Cortex of kidney (tissue), 1 donor: ENCODE measurements at places on chromosomes 12 and 14.

- DNase-seq: no peak
These were observed 28.2 kb downstream of the GALNT16 start for GRCh38 chr14:69288011-69288771.

- no peak for DNase-seq
These were observed 49.9 kb downstream of the PPP2R5E start for GRCh38 chr14:63493246-63493645.

GRCh38 chr12:111121840-111122239 lies 201.5 kb upstream of the MYL2 start:
- DNase-seq: no peak

DNA sequence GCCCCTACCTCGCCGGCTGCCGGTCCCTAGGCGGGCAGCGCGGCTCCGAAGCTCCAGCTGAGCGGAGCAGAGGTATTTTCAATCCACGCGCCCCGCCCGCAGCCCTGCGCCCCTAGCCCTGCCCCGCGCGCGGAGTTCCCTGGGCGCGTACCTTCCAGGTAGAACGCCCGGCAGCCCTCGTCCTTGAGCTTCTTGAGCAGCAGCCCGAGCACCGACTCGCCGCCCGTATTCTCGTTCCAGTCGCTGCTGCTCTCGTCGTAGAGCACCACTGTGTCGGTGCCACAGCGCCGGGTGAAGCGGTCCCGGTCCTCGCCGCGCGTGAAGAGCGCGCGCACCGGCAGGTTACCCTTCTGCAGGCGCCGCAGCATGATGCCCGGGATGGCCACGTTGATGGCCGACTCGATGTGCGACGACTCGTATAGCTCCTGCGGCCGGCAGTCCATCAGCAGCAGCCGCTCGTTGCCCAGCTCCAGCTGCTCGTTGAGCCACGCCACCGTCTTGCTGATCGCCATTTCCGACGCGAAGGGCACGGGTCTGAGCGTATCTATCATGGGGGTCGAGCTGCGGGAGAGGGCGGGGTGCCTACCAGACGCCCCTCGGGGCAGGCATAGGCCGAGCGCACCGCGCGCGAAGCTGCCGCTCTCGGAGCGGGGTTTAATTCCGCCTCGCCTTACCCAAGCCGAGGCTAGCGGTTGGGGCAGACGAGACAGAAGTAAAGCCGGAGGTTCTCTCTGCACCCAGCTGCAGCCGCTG lies 636 bp downstream of the DUSP6 start:
- DNase-seq: no peak

DNA sequence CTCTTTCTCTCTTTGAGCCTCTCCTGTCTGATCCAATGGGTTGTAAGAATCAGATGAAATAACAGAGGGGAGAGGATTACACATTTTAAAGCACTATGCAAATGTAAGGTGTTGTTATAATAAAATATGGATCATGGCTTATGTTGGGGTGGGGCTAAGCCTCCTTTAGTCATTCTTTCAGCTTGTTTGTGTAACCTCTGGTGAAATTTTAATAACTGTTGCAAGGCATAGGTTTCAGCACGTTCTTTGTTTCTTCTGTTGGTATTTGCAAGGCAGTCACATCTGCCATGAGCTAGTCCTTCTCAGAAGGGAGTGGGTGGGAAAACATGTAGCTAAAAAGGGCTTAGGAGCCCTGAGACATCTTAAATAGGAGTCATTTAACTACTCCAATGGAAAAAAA lies 74.8 kb upstream of the FRMD6 start:
- DNase-seq: no peak

GRCh38 chr14:97931273-97931672 lies 1134.1 kb downstream of the VRK1 start:
- DNase-seq: no peak

DNA sequence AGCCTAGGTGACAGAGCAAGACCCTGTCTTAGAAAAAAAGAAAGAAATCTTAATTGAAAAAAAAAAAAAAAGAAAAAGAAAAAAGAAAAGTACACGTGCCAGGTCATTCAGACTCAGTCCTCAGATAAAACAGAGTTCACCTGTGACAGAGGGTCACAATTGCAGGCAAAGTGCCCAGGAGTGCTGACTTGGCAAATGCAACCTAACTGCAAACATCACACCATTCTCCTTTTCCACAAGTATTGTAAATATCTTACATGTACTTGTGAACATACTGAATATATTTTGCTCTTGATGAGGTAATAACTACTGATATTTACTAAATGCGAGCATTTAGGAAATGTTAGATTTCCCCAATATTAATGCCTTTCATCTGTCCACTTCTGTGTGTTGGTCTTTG lies 9.0 kb upstream of the COL2A1 start:
- no peak for DNase-seq

GRCh38 chr12:115799610-115800009 lies 477.9 kb downstream of the MED13L start:
- DNase-seq: no peak

DNA sequence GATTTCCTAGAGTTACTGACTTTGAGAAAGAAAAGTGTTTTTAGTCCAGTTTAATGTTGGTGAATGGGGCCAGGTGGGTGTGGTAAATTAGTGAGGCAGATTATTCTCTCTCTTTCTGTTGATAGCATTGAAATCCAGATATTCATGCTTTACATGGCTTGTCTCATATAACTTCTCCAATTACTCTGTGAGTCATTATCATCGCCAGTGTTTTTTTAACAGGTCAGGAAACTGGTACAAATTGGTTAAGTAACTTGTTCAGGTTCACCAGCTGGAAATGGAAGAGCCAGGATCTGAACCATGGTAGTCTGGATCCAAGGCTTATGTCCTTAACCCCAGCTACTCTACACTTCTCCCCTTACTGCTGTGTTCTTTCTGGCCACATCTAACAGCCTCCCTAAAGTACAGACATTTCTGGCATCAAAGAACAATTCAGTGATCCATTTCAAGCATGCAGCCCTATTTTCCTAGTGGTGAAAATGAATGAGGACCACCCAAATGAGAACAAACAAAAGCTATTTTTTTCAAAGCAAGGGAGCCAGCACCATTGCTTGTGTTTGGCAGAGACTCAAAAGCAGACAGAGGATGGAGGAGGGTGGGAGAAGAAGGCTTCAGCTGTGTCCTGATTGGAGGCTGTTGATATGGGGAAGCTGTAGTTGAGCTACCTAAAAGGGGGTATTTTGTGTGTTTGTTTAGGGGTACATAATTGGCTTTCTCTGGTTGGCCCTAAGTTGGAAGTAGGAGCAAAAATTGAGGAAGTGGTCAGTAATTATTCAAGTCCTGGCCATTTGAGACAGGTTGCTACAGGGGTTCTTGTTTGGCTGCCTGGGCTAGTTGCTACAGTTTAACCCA lies 1.7 kb downstream of the IRAK3 start:
- no peak for DNase-seq

GRCh38 chr14:33570694-33571310 lies 380.1 kb downstream of the EGLN3 start:
- DNase-seq: no peak

- no peak for DNase-seq
These were observed 325.9 kb upstream of the LRFN5 start for GRCh38 chr14:41280745-41281144.

DNA sequence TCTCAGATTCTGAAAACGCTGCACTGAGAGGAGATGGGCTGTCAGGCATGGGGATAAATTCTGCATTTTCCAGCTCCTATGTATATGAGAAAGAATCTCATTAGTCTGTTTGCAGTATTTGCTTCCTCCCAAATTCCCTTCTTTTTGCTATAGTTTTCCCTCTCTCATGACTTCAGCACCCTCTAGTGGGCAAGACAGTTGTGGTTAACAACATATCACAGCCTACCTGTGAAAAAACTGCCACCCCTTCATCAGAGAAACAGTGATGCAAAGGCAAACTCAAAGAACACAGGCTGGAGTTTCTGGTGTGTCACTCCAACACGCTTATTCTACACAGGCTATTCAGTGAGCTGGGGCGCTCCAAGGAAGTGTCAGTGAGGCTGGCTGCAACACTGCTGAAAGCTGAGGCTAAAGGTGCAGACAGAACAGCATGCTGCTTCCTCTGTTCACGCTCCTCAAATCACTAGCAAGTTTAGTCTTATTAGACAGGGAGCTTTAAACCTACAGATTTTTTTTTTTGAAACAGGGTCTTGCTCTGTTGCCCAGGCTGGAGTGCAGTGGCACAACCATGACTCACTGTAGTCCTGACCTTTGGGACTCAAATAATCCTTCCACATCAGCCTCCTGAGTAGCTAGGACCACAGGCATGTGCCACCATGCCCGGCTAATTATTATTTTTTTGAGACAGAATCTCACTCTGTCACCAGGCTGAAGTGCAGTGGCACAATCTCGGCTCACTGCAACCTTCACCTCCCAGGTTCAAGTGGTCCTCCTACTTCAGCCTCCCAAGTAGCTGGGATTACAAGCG lies 19.3 kb downstream of the ZC2HC1C start:
- no peak for DNase-seq

DNA sequence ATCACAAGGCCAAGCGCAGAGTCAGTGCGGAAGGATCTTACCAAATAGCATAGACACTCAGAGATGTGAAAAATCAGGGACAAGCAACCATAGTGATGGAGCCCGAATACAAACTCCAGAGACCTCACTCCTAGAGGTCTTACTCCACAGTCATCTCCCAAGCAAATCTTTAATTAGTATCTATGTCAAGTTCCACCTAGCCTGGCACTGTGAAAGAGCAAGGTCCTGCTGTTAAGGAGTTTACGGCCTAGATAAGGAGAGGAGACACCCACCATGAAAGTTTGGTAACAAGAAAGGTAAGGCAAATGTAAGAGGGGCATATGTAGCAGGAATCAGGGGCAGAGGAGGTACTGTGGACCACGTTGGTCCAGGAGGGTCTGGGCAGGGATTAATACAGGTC lies 7.4 kb upstream of the PLEKHG6 start:
- no peak for DNase-seq

- no peak for DNase-seq
These were observed 20.4 kb downstream of the TAS2R50 start for GRCh38 chr12:10966314-10966713.

- no peak for DNase-seq
These were observed 34.5 kb downstream of the PRKCH start for GRCh38 chr14:61355892-61356325.

GRCh38 chr12:10189653-10190052 lies 10.8 kb downstream of the TMEM52B start:
- no peak for DNase-seq

GRCh38 chr14:60658909-60659585 lies 9.8 kb upstream of the SIX1 start:
- no peak for DNase-seq

GRCh38 chr12:40551466-40551865 lies 140.8 kb upstream of the CNTN1 start:
- no peak for DNase-seq

GRCh38 chr14:71403656-71404055 lies 496.4 kb downstream of the PCNX1 start:
- DNase-seq: no peak

GRCh38 chr12:131116468-131117117 lies 162.9 kb downstream of the ADGRD1 start:
- no peak for DNase-seq

- DNase-seq: no peak
These were observed 188.1 kb downstream of the RGS6 start for GRCh38 chr14:72120315-72120714.

- DNase-seq: no peak
These were observed 2.4 kb downstream of the RNASE8 start for GRCh38 chr14:21059842-21060613.

- no peak for DNase-seq
These were observed 138.5 kb upstream of the SYT1 start for GRCh38 chr12:78725951-78726580.
